ENCODE measurements at places on chromosomes 11 and 22.
A peak's percentile ranks its signal among the peaks of the same experiment; 100 is the strongest.

DNA sequence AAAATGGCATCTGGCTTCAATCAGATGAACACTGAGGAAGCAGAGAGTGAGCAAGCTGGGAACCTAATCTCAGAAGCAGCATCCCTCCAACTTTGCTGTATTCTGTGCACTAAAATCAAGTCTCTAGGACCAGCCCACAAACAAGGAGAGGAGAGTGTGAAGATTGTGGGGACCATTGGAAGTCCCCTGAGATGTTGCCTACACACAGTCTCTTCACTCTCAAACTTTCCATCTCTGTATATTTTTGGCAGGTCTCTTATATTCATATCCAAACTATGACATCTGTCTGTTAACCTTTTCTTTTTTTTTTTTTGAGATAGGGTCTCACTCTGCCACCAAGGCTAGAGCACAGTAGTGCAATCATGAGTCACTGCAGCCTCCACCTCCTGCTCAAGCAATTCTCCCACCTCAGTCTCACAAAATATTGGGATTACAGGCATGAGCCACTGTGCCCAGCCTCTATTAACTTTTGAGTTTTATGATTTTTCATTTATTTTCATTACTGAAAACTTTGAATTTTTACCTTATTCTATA lies 1096.4 kb downstream of the TBC1D22A start:
- DNase-seq, result no peak

GRCh38 chr11:16722581-16723344 lies 15.7 kb upstream of the C11orf58 start:
- no peak for DNase-seq

GRCh38 chr11:13924801-13925327 lies 37.7 kb upstream of the SPON1 start:
- no peak for DNase-seq

DNA sequence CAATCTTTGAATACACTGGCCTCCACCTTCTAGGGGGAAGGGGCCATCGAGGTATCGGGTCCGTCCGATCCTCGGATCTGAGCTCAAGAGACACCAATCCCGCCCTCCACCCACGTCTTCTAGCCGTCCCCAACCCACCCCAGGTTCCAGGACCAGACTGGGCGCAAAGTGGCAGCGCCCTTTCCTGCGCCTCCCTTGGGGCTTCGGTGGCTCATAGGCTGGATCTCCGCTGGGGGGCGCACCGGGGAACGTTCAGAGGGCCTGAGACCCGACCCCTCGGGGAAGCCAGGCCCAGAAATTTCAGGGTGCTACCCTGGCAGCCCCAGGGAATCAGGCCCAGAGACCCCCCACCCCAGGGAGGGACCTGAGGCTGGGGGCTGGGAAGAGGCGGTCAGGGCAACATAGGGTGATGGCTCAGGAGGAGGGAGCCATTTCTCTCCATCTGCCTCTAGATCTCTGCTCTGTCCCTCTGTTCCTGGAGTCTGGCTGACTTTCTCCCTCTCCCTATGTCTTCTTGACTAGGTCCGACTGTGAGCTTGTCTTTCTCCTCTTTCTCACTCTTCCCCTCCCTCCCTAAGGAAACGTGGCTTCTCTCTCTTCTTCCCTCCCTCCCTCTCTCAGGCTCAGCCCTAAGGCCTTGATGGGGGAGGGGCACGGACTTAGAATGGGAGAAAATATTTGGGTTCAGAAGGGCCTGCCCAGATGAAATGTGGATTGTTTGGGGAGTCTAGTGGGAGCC lies 1.1 kb downstream of the CREB3L1 start:
- peak; percentile 78 for DNase-seq

DNA sequence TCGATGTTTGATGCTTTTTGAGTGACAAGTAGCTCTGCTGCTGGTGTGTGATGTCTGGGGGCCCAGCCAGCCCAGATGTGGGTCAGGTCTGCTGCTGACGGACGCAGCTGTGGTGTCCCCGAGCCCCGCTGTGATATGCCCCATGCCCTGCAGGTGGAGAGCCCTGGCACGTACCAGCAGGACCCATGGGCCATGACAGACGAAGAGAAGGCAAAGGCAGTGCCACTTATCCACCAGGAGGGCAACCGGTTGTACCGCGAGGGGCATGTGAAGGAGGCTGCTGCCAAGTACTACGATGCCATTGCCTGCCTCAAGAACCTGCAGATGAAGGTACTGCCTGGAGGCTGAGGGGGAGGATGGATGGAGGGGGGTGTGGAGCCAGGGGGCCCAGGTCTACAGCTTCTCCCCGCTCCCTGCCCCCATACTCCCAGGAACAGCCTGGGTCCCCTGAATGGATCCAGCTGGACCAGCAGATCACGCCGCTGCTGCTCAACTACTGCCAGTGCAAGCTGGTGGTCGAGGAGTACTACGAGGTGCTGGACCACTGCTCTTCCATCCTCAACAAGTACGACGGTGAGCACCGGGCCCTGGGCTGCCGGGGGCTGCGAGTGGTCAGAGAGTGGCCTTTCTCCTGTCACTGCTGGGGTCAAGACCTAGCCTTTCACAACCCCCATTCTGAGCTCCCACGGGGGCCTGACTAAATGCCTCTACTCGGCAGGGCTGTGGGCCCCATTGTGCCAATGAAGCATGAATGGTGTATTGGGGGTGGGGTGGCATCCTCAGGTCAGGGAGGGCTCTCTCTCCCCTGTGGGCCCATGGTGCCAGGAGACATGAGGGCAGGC lies 7.3 kb downstream of the AIP start:
- no peak for DNase-seq

- DNase-seq, result peak; percentile 66
Measured at GRCh38 chr11:67119585-67120391, 725 bp downstream of the KDM2A start.

GRCh38 chr11:69022260-69022659 lies 9.2 kb upstream of the MRGPRF start:
- no peak for DNase-seq

DNA sequence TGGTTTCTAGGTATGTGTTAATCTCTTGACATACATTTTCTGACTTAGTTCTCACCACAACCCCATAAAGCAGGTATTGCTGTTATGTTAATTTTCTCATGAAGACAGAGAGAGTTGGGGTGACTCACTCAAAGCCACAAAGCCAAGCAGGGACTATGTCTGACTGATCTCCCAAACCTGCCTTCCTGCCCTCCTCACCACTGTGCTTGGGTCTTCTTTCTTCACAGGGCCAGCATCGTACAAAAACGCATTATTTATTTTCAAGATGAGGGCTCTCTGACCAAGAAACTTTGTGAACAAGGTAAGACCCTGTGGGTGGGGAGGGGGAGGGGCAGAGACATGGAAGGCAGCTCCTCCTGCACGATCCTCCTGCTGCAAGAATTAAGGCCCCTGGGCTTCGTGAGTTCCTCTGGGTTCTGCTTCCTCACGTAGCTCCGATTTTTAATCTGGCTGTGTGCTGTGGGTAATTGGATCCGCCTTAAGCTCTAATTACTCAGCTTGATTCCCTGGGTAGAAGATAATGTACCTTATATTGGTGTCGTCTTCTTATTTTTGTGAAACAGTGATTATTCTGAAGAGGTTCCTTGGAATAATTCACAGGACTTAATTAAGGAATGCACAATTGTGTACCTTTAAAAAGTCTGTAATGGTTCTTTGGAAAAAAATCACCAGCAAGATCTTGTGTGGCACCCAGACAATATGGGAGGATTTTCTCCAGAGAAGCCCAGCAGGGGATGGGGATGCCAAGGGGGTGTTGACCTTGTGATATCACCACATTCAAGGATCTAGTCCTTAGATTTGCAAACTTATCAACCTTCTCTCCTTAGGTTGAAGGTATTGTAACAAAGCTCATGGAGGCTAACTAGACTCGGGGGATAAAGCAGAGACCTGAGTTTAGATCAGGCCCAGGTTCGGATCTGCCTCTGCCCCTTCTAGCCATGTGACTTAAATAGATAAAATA lies 112.9 kb downstream of the SPON1 start:
- peak; percentile 42 for DNase-seq

GRCh38 chr11:94623120-94623735 lies 56.1 kb downstream of the PIWIL4 start:
- peak; percentile 85 for DNase-seq

All from neural progenitor cell (in vitro differentiated cells).